ENCODE measurements at places on chromosomes 2 and 18. TPM values are rescaled to one million over a fixed set of nuclear protein-coding genes. Genes with fewer than 3 reads are reported as not detected.
A peak's percentile ranks its signal among the peaks of the same experiment; 100 is the strongest.

Gene REG1A
- total RNA-seq = not detected

Gene C2orf78
- total RNA-seq = not detected

GRCh38 chr2:3604991-3605961 lies 10.4 kb downstream of the COLEC11 start:
- no peaks in the 10 kb centered on the region for H3K36me3 ChIP-seq
- peak; percentile 76 for DNase-seq
- no peaks in the 10 kb centered on the region for H3K27me3 ChIP-seq
- peaks cover 22% of the 10 kb centered on the region for H3K4me1 ChIP-seq
- H3K27ac ChIP-seq = peak overlapping the region; percentile 84

DNA sequence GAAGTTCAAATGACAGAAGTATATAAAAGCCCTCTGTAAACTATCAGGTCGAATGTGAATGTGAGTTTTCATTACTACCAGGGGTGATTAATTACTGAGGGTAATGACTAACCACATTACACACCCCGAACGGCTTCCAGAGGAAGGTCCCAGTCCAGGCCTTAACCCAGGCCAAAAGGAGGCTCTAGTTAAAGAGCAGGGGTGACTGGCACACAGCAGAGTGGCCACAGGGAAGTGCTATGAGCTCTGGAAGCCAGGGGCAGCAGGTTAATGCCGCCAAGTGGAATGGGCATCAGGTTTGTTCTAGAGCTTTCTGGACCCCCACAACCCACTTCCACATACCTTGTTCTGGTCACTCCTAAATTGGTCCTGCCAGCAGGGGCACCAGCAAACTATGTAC lies 87.7 kb downstream of the BCL11A start:
- no peak for DNase-seq
- H3K4me3 ChIP-seq = no peak overlapping the region
- no peaks in the 10 kb centered on the region for H3K27me3 ChIP-seq
- H3K4me1 ChIP-seq = no peaks in the 10 kb centered on the region
- no peaks in the 10 kb centered on the region for H3K36me3 ChIP-seq

GRCh38 chr2:235611349-235611748 lies 117.5 kb downstream of the AGAP1 start:
- no peaks in the 10 kb centered on the region for H3K4me1 ChIP-seq
- no peak overlapping the region for H3K27ac ChIP-seq
- H3K36me3 ChIP-seq = no peaks in the 10 kb centered on the region
- H3K4me3 ChIP-seq = no peak overlapping the region
- DNase-seq = no peak

GRCh38 chr2:66782780-66783361 lies 347.9 kb downstream of the MEIS1 start:
- H3K4me1 ChIP-seq = no peaks in the 10 kb centered on the region
- no peak for DNase-seq
- no peak overlapping the region for H3K4me3 ChIP-seq
- H3K27me3 ChIP-seq = no peaks in the 10 kb centered on the region

DNA sequence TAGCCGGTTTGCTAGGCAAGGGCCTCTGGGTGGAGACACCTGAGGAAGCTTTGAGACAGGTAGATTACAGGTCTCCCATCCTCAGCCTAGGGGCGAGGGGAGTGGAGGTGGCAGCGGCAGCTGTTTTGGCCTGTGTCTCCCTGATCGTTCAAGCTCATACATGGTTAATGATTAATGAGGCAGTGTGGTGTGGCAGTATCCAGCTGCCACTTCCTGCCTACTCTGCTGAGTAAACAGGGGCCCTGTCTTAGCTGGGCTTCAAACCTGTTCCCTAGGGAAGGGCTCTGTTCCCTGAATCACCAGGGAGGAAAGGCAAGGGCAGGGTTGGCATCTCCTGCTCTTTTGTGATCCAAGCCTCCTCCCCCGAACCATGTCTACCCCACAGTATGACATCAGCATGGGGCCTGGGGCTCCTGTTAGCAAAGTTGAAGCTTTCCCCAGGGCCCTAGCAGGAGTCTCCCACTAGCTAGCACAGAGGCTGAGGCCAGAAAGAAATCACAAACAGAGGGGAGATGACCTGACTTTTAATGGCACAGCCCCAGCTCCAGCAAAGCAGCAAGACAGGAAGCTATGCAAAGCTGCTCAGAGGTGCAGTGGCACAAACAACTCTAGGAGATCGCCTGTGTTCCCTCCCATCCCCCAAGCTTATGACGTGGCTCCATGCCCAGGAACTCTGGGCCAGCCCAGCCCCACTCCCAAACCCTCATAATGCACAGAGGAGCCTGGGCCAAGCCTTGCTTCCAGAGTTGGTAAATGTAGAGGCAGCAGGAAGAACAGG lies 3.7 kb upstream of the TUBA4B start:
- peak overlapping the region; percentile 100 for H3K27ac ChIP-seq
- no peaks in the 10 kb centered on the region for H3K27me3 ChIP-seq
- peaks cover 73% of the 10 kb centered on the region for H3K4me1 ChIP-seq
- H3K4me3 ChIP-seq = peak overlapping the region; percentile 99
- DNase-seq = peak; percentile 72

GRCh38 chr2:55061523-55062344 lies 11.5 kb upstream of the RTN4 start:
- H3K27ac ChIP-seq = no peak overlapping the region
- no peak for DNase-seq
- no peaks in the 10 kb centered on the region for H3K27me3 ChIP-seq
- H3K4me3 ChIP-seq = no peak overlapping the region
- H3K4me1 ChIP-seq = peaks cover 4% of the 10 kb centered on the region

- H3K4me1 ChIP-seq = no peaks in the 10 kb centered on the region
- no peak overlapping the region for H3K27ac ChIP-seq
- H3K36me3 ChIP-seq = no peaks in the 10 kb centered on the region
- H3K4me3 ChIP-seq = no peak overlapping the region
- DNase-seq = no peak
- H3K27me3 ChIP-seq = peaks cover 3% of the 10 kb centered on the region
Observed at GRCh38 chr2:182522405-182522896, 95.6 kb upstream of the PDE1A start.
